ENCODE measurements at places on chromosomes 7 and 10.

- DNase-seq, result no peak
Observed at GRCh38 chr7:104035351-104035750, 45.9 kb upstream of the RELN start.

DNA sequence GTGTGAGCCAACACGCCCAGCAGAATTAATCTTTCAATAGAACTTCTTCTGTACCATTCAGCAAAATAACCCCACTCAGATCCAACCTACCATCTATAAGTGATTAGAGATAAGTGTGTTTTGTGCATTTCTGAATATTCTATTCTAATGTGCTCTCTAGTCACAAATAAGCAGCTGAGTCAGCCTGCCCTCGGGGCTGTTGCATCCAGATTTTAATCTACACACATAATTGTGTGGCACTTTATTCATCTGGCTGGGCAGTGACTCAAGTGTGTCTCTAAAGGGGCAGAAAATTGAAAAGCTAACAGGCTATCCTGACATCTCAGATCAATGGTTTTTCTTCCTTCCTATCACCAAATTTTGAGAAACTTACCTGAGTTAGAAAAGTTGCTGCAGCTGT is 60.3 kb downstream of the PRR15 start:
- DNase-seq, result no peak

GRCh38 chr7:49245062-49245461 is 320.7 kb downstream of the CDC14C start:
- DNase-seq, result no peak

DNA sequence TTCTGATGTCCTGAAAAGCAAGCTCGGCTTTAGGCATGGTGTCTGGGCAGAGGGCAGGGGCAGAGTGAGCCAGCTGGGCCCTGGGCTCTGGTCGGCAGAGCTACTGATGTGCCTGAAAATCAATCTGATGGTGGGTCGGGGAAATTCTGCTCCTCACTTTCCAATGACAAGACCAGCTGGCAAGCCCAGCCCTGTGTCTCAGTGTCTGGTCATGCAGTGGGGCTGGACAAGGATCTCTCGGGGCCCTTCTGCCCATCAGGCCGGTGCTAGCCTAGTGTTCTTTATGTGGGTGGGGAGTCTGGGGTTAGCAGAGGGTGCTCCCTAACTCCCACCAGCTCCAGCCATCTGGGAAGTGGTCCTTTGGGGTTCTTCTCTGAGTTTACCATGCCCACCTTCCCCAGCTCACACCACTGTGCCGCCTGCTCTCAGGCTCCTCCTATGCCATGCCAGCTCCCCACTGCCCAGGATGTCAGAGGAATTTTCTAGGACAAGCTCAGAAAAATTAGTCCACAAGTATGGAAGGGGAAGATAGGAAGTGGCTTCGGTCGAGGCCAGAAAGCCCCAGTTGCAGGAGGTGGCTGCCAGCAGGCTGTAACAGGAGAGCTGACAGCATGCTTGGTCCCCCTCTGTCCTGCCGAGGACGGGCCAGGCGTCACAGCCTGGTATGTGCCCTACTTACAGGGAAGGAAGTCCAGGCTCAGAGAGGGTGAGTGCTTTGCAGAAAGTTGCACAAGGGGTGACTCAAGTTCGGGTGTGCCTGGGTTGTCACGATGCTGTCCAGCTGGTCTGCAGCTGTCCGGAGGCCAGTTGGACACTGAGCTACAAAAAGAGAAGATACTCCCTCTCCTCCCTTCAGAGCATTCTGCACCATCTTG is 135.2 kb downstream of the ADCY1 start:
- no peak for DNase-seq

GRCh38 chr10:101305320-101306241 is 48.4 kb upstream of the BTRC start:
- DNase-seq, result no peak

DNA sequence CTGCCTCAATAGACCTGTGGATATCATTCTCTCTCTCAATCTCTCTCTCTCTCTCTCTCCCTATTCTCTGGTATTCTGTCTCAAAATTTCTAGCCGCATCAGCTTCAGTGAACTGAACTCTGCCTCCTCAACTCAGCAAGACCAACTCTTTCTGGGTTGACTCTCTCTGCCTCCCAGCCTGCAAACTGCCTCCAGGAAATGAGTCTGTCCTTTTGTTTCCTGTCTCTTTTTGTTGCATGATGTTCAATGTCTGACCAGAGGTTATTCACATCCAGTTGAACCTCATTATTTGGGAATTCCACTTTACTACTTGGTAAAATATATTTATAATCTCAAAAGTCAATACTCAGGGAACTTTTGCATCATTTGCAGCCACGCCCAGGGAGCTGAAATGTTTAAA is 682.7 kb upstream of the FZD8 start:
- no peak for DNase-seq

DNA sequence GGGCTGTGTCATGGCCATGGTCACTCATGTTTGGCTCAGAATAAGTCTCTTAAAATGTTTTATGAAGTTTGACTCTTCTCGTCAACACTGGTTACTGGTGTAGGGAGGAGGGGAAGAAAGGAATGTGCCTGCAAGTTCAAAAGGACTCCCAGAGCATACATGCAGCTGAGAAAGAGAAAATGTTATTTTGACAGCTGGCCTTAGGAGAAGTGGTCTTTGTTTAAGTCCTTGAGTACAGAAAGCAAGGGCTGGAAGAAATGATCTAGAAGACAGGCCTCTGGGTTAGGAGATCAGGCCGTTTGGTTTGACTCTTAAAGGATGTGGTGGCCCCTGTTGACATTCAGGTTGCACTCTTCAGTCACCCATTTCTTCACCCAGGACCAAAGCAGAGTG is 245.5 kb downstream of the REEP3 start:
- DNase-seq, result no peak

DNA sequence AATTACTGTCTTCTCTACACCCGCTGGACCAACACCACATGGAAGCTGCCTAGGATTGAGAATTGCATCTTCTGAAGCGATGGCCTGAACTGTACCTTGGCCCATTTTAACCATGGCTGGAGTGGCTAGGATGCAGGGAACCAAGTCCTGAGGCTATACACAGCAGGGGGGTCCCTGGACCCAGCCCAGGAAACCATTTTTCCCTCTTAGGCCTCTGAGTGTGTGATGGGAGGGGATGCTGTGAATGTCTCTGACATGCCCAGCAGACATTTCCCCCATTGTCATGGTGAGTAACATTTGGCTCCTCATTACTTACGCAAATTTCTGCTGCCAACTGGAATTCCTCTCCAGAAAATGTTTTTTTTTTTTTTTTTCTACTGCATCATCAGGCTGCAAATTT is 822.7 kb downstream of the PCDH15 start:
- DNase-seq, result no peak

GRCh38 chr10:86349474-86349873 is 17.1 kb downstream of the GRID1 start:
- no peak for DNase-seq

GRCh38 chr10:68406111-68406814 is 814 bp downstream of the RUFY2 start:
- peak; percentile 54 for DNase-seq

DNA sequence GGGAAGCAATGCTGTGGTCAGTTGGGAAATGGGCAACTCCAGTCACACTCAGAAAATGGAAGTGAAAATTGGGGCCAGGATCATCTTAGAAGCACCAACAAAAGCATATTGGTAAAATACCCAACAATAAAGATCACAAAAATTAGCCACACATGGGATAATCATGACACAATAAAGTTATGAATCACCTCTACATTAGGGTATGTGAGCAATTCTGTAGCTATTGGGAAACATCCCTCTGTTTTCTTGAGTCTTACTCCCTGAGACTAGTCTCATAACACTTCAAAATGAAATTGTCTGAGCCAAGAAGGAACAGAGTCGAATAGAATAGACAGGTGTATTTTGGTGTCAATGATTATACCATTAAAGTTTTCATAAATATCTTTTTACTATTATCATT is 178.3 kb downstream of the DYNC1I1 start:
- DNase-seq, result no peak

- DNase-seq, result no peak
Observed at GRCh38 chr10:77566236-77566635, 71.4 kb downstream of the KCNMA1 start.

DNA sequence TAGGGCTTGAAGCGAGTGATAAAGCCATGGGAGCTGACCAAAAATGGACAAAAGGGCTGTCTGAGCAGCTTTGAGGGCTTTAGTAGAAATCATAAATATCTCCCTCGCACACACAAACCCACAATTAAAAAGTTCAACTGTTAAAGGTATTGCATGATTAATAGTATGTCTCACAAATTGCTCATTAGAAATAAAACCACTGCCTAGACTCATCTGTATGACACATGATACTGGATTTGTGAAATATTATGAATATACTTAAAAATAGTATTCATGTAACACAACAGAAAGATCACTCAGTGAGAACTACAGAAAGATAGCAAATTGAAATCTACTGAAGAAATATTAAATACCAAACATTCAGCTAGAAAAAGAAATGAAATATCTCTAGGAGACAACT is 11.9 kb upstream of the PTPN12 start:
- DNase-seq, result no peak

GRCh38 chr10:12262278-12262981 is 66.4 kb downstream of the CDC123 start:
- DNase-seq, result no peak

GRCh38 chr7:158704524-158705233 is at the start of gene NCAPG2:
TSS of gene NCAPG2 (minus strand) at chr7:158704804. CDS start at chr7:158701899, 2,905 bp downstream.
- peak; percentile 98 for DNase-seq

GRCh38 chr10:78819361-78820006 is 249.3 kb upstream of the ZMIZ1 start:
- DNase-seq, result no peak

- DNase-seq, result no peak
Observed at GRCh38 chr10:3494131-3494837, 290.7 kb downstream of the KLF6 start.

- DNase-seq, result no peak
Observed at GRCh38 chr10:68211669-68212068, 20.2 kb downstream of the ATOH7 start.

DNA sequence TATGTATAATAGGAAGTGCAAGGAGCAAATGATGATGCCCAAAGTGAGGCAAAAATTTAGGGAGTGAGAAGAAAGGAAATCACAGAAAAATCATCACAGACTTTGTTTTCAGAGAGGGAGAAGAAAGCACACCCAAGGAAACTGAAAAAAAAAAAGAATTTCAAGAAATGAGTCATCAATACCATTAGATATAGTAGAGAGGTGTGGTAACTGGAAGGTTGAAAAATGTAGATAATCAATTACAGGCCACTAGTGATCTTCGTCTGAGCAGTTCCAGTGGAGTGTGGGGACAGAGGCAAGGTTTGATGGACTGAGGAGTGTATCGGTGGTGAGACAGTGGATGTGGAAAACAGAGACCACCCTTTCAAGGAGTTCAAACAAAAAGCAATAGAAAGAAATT is 31.7 kb downstream of the ASB4 start:
- no peak for DNase-seq

DNA sequence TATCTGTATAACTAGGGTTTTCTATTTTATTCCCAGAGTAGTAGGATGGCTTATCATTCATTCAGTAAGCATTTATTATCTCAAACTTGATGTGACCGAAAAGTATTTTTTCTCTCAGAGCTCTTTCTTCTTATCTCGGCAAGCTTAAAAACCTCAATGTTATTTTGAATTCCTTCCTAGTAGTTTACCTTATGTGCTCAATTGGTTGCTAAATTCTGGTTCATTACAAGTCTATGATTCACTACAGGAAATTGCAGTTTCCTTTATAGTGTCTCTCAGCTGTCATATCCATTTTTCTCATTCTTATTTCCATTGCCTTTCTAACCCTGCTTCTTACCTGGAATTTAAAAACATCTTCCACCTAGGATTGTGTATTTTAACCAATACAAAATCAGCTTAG is 12.6 kb upstream of the ICA1 start:
- no peak for DNase-seq

DNA sequence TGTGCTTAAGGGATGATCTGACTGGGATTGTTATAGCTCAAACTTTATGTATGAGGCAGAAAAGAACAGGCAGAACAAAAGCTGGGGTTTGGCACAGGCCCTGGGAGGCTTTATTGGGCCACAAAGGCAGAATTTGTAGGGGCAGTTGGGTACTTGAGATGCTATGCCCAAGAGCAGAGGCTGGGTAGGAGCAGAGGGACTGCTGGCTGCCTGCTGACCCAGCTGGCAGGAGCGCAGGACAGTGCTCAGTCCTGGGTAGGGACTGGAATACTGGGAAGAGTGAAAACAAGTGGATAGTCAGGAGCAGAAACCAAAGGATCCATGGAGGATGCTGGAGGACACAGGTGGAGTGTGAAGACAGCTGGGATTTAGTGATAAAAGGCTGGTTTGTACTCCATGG is 75.7 kb downstream of the CCDC3 start:
- DNase-seq, result no peak

GRCh38 chr10:84820596-84820995 is 492.2 kb downstream of the CCSER2 start:
- DNase-seq, result no peak

- DNase-seq, result no peak
Observed at GRCh38 chr7:33428415-33428814, 299.1 kb downstream of the BBS9 start.

GRCh38 chr10:102375250-102375649 is 20.3 kb upstream of the NFKB2 start:
- DNase-seq, result no peak

- no peak for DNase-seq
Observed at GRCh38 chr7:129626896-129627295, 15.4 kb downstream of the NRF1 start.

GRCh38 chr10:131853610-131853964 is 47.2 kb upstream of the PPP2R2D start:
- DNase-seq, result no peak
